ENCODE measurements at places on chromosomes 1 and 21.
A peak's percentile ranks its signal among the peaks of the same experiment; 100 is the strongest.

DNA sequence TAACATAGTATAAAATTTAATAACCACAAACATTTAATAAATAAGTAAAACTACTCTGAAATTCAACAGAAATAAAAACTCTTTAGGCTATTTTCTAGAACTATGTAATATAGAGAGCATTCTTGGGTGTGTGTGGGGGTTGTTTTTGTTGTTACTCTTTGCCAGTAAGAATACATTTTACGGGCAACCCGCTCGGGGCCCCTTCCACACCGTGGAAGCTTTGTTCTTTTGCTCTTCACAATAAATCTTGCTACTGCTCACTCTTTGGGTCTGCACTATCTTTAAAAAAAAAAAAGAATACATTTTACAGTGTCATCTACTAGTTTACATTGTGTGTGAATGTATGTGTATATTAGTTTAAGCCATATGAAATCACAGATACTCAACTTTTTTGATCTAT, 16.0 kb upstream of the GIPC2 start:
- no peak for DNase-seq

- peak; percentile 13 for DNase-seq
Measured at GRCh38 chr1:92822879-92823278, 9.0 kb upstream of the RPL5 start.

DNA sequence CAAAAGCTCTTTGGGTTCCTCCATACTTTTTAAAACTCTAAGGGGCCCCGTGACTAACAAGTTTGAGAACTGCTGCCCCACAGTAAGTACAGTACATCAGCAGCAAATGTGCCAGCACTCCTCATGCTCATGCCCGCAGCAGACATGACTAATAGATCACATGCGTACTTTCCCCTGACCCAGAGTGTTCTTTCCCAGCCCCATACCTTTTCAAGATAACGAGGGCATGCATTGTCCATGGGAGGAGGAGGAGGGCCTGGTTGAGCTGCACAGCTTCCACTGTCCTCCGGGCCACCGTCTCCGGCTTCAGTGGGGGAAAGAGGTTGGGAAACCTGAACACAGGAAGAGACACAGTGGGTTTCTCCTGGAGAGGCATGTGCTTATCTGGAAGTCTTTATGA, 45.5 kb downstream of the DHRS3 start:
- DNase-seq = no peak

DNA sequence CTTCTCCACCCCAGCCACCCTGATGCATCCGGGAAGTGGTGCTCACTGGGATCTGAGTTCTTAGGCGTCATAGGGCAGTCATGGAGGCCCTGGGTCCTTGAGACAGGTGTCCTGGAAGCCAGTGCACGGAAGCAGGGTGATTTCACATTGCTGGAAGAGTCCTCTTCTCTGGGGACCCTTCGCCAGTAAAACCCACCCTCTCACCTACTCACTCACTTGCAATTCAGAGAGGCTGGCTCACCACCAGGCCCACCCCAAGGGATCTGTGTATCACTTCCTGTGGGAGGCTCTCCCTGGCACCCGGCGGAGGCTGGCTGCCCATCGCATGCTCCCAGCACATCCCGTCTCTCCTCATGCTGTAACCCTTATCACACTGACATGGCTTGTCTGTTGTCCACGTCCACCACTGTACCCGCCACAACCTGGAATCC, 40.2 kb upstream of the EPS8L3 start:
- DNase-seq = no peak

GRCh38 chr1:110982320-110982719, 18.6 kb upstream of the LRIF1 start:
- no peak for DNase-seq

DNA sequence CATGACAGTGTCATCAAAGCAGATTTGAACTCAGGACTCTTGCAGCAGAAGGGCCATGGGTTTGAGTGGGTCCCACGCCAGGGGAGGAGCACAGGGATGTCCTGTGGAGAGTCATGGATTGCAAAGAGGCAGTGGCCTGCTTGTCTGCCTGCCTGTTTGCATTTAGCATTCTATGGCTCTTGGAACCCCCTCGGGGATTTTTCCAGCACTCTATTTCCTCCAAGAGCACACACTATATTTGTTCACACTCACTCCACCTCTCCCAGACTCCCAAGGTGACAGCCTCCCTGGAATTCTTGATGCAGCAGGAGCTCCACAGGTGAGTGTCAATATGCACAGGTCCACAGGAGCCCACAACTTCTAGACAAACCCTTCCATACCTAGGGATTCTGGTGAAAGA, 73.1 kb upstream of the LRRN2 start:
- DNase-seq = no peak

- DNase-seq = no peak
Measured at GRCh38 chr1:64680599-64680998, 64.3 kb upstream of the RAVER2 start.

- no peak for DNase-seq
Measured at GRCh38 chr1:18200918-18201317, 93.3 kb downstream of the IGSF21 start.

GRCh38 chr1:166721145-166721544, 118.1 kb upstream of the POGK start:
- DNase-seq = peak; percentile 2

- peak; percentile 71 for DNase-seq
Measured at GRCh38 chr1:172293429-172293828, 127.1 kb upstream of the C1orf105 start.

GRCh38 chr1:60283690-60284089, 210.1 kb upstream of the C1orf87 start:
- peak; percentile 6 for DNase-seq

DNA sequence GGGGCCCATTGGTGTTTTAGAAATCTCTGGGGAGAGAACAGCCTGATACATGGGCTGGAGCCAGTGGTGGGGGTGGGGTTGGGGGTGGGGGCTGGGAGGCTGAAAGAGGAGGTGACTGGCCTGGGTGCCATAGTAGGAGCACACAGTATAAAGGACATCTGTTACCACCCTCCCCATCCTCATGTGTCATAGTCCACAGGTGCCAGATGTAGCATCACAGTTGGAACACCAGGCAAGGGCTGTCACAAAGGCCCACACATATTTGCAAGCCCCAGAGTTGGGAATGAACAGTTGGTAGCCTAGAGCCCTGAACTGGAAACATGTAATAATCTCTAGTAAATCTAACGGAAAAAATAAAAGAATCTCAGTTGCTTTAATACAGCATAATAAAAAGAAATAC, 55.1 kb upstream of the CR2 start:
- no peak for DNase-seq

DNA sequence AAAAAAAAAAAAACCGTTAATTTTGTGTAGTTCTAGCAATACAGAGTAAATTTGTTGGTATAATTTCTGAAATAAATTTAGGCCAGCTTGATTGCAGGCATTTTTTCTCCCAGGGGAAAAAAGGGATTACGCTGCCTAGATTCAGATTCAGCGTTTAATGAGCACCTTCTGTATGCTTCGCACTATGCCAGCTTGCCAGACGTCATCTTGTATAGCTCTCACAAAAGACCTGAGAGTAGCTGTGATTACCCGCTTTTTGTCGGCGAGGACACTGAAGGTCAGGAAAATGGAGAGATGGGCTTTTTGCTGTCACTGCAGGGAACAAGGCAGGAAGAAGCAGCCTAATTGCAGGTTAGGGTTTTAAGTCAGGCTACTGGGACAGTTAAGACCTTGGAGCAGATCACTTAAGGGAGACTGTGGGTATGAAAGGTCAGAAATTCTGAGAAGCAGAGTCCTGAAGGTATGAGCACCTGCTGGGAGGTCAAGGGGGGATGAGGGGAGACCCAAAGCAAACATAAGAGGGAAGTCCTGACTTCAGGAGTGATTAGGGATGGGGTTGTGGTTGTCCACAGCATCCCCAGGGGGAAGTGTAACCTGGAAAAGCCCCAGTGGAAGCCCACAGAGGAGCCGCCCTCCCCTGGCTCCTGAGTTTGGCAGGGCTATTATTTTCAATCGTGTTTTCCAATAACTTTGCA, 39.0 kb downstream of the TMCC2 start:
- no peak for DNase-seq

DNA sequence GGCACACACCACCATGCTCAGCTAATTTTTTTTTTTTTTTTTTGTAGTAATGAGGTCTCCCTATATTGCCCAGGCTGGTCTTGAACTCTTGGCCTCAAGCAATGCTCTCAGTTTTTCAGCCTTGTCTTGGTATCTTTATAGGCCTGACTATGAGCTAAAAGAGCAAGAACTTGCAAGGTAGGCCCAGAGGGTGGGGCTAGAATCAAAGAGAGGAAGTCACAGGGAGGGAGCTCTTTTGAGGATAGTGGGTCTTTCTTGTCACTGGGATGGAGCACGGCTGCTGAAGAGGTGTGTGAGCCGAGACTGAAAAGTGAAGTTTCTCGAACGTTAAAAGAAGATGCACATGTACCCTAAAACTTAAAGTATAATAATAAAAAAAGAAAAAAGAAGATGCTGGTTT, 260.0 kb upstream of the BEND5 start:
- no peak for DNase-seq

DNA sequence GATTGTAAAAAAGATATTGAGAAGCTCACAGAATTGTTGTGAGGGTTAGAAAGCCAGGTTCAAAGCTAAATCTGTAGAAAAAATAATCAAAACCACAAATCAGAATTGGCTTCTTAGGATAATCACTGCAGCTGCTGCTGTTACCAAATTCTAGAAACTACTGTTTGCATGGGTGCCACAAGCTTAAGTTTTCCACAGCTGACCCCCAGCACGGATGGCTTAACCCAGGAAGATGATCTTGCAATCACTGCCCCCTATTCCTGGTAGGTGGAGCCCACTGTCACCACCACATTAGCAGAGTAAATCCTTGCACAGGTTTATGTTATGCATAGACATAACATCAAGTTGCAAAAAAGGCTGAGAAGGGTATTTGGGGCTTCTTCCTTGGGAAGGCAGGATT, 877.8 kb upstream of the ADGRL2 start:
- no peak for DNase-seq

DNA sequence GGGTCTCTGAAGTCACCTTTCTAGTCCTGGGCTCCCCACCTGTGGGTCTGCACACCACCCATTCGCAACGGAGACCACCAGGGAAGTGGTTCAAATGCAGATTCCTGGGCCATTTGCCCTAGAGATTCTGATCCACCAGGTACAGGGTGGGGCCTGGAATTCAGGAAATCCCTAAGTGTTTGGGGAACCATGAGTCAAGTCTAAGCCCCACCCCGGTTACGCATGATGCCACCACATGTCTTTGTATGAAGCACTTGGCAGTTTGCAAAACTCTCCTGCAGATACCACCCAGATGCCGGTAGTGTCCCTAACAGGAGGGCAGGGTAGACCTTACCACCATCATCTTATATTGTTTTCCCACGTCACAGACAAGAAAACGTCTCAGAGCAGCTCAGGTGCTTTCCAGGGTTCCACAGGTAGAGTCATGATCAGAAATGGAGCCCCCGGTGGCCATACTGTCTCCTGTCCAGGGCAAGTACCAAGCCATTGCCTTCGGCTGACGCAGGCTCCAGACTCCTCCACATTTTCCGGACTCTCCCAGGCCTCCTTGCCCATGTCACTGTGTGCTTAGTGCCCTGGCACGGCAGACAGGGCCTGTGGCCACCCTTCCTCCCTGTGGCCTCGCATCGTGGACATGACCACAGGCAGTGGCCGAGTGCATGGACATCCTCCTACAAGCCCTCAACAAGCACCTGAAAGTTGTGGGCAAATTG, 89.2 kb upstream of the TMEM51 start:
- DNase-seq = no peak

- DNase-seq = peak; percentile 76
Measured at GRCh38 chr1:151443846-151444782, 15.2 kb downstream of the POGZ start.

DNA sequence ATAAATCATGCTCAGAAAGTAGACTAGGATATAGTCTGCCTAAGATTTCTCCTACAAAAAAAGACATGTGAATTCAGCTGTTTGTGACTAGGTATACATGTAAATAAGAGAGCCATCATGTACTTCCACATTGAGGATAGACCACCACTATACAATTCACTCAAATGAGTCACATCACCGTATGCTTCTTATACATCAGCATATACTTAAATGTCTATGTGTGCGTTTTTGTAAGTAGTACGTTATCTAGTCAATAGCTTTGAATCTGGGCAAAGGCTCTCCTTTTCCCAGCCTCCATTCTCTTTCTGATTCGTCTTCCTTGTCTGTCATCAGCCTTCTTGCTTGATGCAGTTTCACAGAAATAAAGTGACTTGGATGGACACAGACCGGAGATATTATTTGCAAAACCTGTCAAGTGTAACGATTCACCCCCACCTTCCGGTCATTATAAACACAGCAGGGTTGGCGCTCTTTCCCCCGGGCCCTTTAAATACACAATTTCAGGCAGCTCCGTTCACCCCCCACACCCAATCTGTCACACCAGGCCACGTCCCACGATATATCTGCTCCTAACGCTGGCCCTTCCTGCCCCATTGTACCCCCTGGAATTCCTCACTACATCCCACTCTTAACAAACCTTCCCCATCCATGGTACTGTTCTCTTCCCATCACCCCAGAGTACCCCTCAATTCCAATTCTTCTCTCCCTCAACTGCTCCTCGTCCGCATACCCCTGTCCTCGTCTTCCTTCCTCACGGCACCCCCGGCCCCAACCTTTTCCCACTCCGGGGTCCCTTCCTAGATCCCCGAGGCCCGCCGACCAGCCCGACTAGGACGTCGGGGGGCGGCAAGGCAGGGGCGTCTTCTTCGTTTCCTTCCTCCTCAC, 636 bp downstream of the VAMP4 start:
- DNase-seq = peak; percentile 20

DNA sequence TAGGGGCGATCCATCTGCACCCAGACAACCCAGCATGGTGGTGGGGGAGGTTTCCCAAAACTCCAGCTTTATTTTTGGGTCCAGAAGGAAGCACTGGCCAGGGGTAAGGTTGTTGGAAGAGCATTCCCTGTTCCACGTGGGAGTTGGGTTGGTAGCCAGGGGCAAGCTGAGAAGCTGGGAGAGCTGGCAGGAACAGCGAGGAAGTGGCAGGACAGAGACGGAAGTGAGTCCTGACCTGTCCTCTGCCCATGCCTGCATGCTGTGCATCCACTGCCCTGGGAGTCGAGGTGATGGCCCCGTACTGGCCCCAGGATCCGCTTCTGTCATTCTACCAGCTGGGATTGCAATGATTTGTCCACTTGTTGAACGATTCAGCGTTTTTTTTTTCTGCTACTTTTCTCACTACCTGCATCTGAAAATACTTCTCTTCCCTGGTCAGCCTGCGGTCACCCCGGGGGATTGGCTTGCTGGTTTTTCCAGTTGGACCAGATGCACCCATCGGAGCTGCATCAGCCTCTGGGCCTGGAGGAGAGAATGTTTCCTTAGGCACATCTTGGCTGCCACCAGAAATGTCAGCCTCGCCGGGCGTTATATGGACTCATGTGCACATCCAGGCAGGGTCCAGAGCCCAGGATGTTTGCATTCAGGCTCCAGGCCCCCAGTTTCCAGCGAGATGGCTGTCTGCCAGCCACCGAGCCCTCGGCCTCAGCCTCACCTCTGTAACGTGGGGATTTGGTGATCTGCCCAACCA, 28.3 kb upstream of the TMPRSS2 start:
- DNase-seq = no peak
